ENCODE measurements at places on chromosomes 1 and 21.

GRCh38 chr1:202088206-202088605 lies 34.5 kb upstream of the GPR37L1 start:
- no peak for DNase-seq

DNA sequence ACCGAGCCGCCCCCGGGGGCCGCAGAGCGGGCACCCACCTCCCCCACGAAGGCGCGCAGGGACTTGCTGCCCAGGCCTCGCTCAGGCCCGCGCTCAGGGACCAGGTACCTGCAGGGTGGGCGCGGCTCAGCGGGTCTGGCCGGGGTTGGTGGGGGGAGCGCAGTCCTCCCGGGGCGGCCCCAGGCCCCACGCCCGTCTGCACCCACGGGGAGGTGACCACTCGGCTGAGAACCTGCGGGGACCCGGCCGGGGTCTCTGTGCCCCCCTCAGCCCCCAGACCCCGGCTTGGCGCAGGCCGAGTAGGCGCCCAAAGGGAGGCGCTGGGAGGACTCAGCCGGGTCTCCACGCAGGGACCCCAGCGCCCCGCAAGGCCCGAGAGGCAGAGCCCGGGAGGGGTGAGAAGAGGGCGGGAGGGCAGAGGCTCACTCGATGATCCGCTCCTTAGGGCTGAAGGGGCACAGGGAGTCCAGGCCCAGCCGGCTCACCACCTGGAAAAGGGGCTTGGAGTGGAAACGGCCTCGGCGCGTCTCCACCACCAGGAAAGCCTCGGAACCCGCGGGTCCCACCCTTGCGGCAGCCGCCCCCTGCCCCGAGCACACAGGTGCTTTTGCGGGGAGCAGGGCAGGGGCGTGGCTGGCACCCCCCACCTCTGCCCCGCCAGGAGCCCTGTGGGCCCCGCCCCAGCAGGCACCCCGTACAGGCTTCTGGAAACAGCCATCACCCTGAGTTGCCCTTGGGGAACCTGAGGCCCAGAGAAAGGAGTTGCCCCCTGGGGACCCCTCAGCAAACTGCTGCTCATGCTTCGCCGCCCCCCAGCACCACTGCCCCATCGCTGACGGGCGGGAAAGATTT lies 9.3 kb downstream of the FTCD start:
- DNase-seq: no peak

- no peak for DNase-seq
Measured at GRCh38 chr1:112772781-112773180, 57.6 kb upstream of the PPM1J start.

DNA sequence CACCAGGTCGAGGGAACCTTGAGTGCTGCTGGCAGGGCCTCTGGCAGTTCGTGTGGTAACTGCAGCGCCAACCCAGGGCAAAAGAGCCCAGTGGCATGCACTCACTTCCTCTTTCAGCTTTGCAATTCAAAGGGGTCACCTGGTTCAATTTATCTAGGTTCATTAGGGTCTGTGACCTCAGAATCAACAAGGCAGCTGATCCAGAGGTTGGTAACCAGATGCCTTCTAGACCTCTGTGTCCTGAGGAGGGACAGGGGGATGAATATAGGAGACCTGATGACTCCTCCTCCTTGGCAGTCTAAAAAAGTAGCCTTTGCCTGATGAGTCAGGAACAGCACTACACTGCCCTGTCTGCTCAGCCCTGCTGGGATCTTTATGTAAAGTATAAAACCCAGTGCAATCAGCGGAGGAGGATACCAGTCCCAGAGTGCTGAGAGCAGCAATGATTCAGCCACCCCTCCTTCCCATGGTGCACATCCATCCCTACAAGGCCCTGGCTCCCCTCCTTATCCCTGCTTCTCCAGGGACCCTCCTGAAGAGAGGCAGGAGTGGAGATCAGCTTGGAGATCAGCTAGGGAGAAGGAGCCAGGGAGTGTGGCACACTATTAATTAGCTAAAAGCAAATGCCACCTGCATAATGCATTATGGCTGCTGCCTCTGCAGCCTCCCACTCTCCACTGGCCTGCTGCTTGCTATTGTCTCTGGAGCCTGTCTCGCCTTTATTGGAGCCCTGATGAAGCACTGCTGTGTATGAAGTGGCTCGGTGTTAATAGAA lies 11.2 kb upstream of the FMOD start:
- DNase-seq: no peak

GRCh38 chr1:200740571-200741208 lies 2.0 kb downstream of the CAMSAP2 start:
- DNase-seq: no peak

DNA sequence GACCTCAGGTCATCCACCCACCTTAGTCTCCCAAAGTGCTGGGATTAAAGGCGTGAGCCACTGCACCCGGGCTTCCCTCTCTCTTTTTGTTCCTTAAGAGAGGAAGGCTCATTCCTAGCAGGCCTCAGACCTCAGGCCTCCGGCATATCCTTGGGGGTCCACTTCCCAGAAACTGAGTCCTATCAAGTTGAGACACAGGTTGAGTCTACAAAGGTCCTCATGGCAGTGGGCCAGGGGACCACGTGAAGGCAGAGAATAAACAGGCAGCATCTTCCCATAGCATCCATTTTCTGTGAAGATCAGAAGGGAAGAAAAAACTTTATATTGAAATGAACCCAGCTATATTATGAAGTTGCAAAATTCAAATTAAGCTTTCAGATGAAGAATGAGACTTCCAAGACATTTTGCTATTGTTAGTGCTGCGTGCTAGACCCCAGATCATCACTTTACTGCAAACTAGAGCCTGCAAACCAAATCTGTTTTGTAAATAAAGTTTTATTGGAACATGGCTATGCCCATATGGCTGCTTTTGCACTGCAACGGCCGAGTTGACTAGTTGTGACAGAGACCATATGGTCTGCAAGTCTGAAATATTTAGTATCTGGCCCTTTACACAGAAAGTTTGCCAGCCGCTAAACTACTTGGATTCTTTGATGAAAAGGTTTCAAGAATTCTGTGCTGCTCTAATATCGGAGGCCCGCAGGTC lies 3.5 kb upstream of the CELA2A start:
- no peak for DNase-seq

- DNase-seq: no peak
Measured at GRCh38 chr1:25150985-25151495, 81.3 kb downstream of the SYF2 start.

GRCh38 chr1:74467786-74468377 lies 44.5 kb downstream of the LRRC53 start:
- no peak for DNase-seq

DNA sequence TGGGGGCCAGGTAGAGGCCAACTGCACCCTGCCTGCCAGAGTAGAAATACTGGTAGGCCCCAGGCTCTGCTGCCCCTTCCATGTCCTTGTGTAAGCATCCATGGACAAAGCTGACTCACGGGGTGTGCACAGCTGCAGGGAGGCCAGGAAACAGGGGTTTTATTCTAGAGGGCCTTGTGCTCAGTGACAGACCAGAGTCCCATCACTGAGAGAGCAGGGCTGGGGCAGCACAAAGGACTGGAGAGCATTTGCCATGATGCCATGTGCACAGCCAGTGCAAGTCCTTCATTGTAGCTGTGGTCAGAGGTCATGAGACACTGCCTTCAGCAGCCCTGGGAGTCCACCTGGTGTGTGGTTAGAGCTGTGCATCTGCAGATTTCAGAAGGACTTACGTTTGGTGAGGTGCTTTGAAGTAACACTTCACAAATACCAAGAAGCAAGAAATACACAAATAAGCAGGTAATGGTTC lies 8.1 kb downstream of the ARF1 start:
- DNase-seq: no peak

- DNase-seq: peak; percentile 9
Measured at GRCh38 chr1:150876119-150876454, 312 bp downstream of the ARNT start.
